ENCODE measurements at places on chromosomes 1 and 21. TPM values are rescaled to one million over a fixed set of nuclear protein-coding genes. Genes with fewer than 3 reads are reported as not detected.

HMCN1 gene
- total RNA-seq: 0.05 TPM

CSMD2 gene
- not detected for total RNA-seq

AADACL4 gene
- not detected for total RNA-seq

CHRNB2 gene
- total RNA-seq: not detected

CR2 gene
- not detected for total RNA-seq

PTPN14 gene
- 11.0 TPM for total RNA-seq

HES3 gene
- not detected for total RNA-seq

OR2AK2 gene
- total RNA-seq: not detected

SPATA1 gene
- 1.3 TPM for total RNA-seq

Data from HT-29 (cell line).